ENCODE measurements at places on chromosomes 16 and 17.

GRCh38 chr17:45719335-45720071, 64.6 kb upstream of the CRHR1 start:
- DNase-seq, result no peak

GRCh38 chr17:29080323-29080722, 37.4 kb downstream of the PIPOX start:
- no peak for DNase-seq

DNA sequence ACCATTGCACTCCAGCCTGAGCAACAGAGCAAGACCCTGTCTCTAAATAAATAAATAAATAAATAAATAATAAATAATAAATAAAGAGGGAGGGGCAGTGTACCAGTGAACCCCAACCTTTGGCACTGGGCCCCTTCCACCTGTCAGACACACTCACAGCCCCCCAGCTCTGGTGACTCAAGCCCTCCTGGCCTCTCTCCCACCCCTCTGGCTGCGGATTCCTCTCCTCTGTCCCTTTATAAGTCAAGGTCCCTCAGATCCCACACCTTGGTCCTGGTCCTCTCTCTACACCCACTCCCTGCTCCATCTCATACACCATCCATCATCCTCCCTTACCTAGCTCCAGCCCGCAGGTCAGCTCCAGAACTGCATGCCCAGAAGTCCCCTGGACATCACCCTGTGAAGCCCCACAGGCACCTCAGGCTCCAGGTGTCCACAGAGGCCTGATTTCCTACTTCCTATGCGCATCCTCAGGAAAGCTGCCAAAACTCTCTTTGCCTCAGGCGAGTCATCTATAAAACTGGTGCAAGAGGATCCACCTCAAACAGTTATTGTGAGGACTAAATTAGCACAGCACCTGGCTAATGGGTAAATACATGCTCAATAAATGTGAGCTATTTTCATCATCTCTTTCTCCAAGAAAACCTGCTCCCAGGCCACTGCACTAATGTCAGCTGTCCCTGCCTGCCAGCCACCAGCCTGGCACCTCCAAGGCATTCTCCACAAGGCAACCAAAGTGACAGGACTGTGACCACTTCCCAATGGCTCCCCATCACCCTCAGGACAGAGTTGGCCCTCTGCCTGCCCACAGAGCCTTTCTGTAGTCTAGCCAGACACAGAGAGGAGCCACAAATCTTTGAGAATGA, 46.8 kb downstream of the BEAN1 start:
- DNase-seq, result no peak

- no peak for DNase-seq
Observed at GRCh38 chr17:63116228-63116627, 150.2 kb downstream of the TANC2 start.

DNA sequence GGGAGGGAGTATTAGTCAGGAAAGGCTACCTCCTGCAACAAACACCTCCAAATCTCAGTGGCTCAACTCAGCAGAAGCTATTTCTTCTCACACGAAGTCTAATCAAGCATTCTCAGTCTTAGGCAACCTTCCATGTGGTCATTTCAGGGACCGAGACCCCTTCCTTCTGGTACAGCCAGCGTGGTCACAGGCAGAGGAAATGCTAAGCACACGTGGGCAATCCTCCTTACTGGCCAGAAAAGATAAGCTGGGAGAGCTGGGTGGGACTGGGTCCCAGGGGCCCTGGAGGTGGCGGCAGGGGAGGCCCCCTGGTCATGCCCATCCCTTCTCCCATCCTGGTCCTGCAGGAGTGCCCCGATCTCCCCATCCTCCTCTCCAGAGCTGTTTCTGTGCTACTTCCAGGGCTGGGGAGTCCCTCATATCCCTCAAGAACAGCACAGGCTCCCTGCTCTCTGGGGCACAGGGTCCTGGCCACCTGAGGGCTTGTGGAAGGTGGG, 5.7 kb upstream of the CX3CL1 start:
- DNase-seq, result no peak

DNA sequence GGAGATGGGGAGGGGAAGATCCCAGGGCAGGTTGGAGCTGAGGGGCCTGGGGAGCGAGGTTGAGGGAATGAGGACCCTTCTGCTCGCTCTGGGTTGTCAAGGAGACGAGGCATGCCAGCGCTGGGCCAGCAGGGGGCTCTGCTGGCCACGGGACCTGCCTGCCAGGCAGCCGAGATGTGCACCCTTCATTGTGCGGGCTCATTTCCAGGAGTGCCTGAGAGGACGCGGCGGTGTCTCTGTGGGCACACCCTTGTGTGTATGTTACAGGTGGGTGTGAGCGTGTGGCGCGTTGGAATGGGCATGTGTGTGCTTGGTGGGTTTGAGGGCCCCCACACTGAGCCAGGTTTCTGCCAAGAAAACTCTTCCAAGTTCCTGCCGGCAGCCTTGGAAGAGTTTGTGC, 15.9 kb downstream of the ARHGAP23 start:
- peak; percentile 11 for DNase-seq

GRCh38 chr16:89216315-89217137, 977 bp upstream of the ZNF778 start:
- peak; percentile 68 for DNase-seq

- DNase-seq, result no peak
Observed at GRCh38 chr17:2549392-2550211, 37.9 kb upstream of the METTL16 start.

GRCh38 chr17:16104189-16104588, 104.6 kb downstream of the TTC19 start:
- no peak for DNase-seq

DNA sequence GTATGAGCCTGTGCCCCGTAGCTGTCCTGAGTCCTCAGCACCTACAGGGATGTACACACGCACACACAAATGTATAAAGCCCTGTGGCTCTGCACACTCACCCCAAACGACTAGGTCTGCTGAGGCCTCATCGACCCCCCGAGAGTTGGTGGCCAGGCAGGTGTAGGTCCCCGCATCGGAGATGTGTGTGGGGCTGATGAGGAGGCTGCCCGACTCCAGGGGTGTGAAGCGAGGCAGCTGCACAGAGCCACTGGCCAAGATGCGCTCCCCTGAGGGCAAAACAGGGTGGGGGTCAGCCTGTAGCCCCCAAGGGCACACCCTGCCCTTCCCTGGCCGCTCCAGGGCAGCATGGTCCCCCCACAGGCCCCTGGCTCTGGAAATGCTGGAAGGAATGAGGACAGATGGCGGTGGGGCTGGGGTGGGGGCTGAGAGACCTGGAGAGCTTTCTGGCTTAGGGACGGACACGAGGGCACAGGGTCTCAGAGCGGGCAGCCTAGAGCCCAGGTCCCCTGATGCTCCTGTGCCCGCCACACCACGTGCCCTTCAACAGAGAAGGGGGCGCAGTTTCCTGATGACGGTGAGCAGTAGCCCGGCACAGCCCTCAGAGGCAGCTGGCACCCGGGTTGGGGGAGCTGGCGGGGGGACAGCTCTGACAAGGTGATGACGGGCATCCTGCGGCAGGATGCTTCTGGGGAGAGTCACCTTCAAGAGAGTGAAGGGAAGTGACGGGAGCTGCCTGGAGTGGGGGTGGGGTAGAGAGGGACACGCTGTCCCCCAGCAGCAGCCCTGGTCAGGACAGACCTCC, 119.8 kb upstream of the CDC42EP4 start:
- no peak for DNase-seq

Measured in stimulated activated CD8-positive, alpha-beta memory T cell treated with anti-CD3 and anti-CD28 coated beads, Interleukin-15, amount 100 ng/mL, for 4 hours (primary cell).